ENCODE measurements at places on chromosomes 16 and 17. TPM values are rescaled to one million over a fixed set of nuclear protein-coding genes. Genes with fewer than 3 reads are reported as not detected.

Gene GLIS2
- polyA plus RNA-seq, result 31.1 TPM

Gene KRTAP17-1
- polyA plus RNA-seq, result not detected

Gene DRC7
- polyA plus RNA-seq, result 2.3 TPM

Gene KRT9
- not detected for polyA plus RNA-seq

Gene CLEC18B
- 122 TPM for polyA plus RNA-seq

Gene KRTAP9-8
- not detected for polyA plus RNA-seq

Gene TUBG2
- polyA plus RNA-seq, result 20.7 TPM

DNA sequence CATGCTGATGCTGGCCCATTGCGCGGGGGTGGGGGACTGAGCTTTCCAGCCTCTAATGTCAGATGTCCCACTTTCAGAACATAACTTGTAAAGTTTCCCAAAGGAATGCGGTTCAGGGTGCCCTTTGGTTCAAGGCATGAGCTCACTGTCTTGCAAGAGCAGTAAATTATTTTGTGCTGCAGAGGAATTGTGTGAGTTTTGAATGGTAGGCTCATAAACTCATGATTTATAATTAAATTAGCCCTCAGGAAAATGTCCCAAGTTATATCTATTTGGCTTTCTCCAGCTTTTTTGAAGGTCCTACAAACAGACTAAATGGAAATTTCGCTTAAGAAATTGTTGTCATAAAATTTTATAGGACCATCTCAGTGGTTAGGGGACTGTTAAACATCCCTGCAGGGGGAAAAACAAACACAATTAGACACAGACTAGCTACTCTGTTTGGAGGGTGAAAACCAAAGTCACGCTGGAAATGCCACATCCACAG is 321.8 kb downstream of the HS3ST3B1 start:
- peak; percentile 10 for DNase-seq

DNA sequence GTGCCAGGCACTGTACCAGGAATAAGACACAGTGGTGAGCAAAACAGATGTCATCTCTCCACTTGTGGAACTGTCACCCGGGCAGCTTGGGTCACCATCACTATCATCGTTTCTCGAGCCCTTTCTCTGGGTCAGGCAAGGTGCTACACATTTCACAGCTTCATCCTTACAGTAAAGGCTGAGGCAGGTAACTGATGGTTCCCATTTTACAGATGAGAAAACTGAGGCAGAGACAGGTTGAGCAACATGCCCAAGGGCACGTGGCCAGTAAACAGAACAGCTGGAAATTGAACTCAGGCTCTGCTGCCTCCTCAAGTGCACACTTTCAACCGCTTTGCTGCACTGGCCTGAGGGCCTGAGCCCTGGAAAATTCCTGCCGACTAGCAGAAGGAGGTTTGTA is 294.6 kb downstream of the XYLT1 start:
- no peak for DNase-seq

DNA sequence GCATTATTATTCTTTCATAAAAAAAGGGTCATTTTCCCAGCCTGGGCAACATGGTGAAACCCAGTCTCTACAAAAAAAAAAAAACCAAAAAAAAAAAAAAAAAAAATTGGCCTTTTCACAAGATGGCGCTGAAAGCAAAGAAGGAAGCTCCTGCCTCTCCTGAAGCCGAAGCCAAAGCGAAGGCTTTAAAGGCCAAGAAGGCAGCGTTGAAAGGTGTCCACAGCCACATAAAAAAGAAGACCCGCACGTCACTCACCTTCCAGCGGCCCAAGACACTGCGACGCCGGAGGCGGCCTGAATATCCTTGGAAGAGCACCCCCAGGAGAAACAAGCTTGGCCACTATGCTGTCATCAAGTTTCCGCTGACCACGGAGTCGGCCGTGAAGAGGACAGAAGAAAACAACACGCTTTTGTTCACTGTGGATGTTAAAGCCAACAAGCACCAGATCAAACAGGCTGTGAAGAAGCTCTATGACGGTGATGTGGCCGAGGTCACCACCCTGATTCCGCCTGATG is 4.9 kb upstream of the PGAP6 start:
- DNase-seq, result no peak

DNA sequence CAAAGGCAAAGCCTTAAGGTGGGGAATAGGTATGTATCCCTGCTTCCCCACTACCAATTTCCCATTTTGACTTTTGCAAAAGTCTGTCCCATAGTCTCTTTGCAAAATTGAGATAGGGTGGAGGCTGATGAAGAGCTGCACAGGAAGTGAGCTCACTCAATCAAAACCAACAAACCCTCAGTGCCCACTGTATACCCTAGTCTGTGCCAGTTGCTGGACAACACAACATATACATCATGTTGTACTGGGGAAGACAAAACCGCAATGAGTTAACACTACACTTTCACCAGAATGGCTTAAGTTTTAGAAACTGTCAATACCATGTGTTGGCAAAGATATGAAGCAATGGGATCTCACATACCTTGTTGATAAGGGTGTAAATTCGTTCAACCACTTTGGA is 40.4 kb upstream of the AXIN2 start:
- no peak for DNase-seq

DNA sequence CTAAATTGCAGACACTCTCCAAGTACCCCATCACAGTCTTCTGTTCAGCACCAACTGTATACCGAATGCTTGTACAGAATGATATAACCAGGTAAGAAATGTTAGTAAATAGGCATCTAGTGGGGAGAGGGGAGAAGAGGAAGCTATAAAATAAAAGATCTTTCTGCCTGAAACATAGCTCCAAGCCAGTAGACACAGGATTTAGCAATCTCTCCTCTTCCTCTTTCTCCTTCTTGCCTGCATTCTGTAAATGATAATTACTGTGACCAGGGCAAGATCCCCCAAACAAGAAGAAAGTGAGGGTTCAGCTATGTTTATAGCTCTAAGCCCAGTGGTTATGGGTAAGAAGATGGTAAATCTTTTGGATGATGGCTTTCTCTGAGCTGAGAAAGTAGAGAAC is 17.9 kb downstream of the ACSM3 start:
- DNase-seq, result no peak

- DNase-seq, result no peak
These were observed 5.0 kb upstream of the CACNG5 start for GRCh38 chr17:66829883-66830282.

GRCh38 chr17:78787444-78787843 is 5.4 kb upstream of the CYTH1 start:
- no peak for DNase-seq

DNA sequence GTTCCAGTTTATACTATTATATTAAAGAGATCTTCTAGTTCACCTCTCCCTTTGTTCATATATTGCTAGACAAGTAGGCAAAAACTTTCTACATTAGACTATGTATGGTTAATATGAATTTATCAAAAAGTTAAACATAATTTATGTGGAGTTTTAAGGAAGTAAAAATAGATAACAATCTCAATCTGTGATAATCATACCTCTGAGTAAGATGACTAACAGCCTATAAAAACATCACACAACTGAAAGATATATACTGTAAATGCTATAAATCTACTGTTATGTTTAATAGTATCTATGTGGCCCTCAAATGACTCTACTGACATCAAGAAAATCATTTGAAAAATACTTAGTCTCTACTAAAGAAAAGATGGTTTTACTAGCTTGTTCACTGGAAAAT is 37.1 kb downstream of the AP1G1 start:
- no peak for DNase-seq

- DNase-seq, result no peak
These were observed 55.1 kb downstream of the ZNRF1 start for GRCh38 chr16:75053791-75054555.

- DNase-seq, result no peak
These were observed 622.3 kb downstream of the TMEM114 start for GRCh38 chr16:7967996-7968509.

DNA sequence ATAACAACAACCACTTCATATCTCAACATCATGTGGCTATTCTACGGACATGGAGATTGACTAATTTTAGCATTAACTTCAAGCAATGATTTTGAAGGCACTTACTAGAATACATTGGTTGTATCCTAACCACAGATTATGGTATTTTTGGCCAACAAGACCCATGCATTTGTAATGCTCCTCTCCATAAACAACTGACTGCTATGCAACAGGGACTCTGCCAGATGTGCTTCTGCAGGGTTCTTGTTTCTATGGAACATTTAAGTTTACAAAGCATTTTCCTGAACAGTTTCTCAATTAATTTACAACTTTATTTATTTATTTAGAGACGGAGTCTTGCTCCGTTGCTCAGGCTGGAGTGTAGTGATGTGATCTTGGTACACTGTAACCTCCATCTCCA is 178.0 kb downstream of the PARN start:
- DNase-seq, result no peak

DNA sequence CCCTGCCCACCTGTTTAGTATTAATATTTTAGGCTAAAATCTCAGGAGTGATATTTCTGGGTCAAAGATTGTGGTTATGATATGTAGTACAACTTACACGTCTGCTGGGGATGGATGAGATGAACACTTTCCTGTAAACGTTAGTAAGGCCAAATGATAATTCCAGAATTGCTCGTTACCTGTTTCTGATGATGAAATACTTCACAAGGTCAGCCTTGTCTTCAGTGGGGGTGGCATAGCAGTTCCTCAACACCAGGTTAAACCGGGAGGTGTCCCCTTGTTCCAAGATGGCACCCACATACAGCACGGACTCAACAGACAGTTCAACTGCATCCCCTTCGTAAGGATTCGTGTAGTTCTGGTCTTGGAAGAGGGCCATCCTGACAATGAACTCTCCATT is 9.3 kb downstream of the GP2 start:
- DNase-seq, result no peak

DNA sequence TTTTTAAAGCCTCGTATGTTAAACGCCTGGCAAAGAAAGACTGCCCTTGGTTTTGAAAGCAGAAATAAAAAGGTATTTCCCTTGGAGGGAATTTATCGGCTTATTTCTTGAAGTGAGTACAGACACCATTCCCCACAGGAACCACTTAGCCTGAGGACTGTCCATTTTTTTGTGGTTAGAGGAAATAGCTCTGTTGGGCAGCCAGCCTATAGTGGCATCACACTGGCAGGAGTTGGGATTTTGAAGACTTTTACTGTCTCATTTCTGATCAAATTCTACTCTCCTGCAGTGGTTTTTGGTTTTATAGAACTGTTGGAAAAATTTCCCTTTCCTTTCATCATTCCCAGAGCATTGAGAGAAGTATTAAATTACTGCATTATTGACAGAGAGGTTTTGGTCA is 34.1 kb upstream of the CDC6 start:
- no peak for DNase-seq

- DNase-seq, result no peak
These were observed 7.1 kb downstream of the HSD17B2 start for GRCh38 chr16:82042144-82042543.

DNA sequence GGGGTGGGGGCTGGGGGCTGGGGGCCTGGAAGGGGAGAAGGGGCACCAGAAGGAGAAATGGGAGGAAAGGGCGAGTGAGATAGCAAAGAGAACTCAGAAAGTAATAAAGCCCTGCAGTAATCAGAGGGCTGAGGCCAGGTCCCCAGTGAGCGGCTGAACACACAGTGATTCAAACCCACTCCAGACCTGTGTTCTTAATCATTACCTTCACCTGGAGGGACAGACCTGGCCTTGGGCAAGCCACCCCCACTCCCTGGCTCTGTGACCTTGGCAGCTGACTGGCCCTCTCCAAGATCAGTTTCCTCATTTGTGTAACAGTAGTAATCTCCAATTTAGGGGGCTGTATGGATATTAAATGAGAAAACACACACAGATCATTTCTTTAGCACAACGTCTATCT is 150.4 kb downstream of the WWOX start:
- no peak for DNase-seq

- no peak for DNase-seq
These were observed 7.6 kb downstream of the AIPL1 start for GRCh38 chr17:6427279-6427781.

DNA sequence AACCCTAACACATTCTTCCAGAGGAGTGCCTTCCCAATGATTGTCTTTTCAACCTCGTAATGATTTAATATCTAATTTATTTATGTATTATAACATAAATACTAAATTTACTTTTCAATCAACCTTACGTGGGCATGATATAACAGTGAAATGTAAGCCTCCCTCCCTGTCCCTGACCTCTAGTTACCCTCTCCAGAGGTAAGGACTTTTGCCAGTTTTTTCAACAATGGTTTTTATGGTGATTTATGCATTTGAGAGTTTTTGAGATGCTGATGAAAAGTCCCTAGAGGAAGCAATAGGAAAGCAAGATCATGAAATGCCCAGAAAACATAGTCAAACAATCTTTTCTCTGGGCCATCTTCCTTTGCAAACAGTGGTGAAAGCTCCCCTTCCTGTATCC is 35.2 kb upstream of the PLLP start:
- no peak for DNase-seq

DNA sequence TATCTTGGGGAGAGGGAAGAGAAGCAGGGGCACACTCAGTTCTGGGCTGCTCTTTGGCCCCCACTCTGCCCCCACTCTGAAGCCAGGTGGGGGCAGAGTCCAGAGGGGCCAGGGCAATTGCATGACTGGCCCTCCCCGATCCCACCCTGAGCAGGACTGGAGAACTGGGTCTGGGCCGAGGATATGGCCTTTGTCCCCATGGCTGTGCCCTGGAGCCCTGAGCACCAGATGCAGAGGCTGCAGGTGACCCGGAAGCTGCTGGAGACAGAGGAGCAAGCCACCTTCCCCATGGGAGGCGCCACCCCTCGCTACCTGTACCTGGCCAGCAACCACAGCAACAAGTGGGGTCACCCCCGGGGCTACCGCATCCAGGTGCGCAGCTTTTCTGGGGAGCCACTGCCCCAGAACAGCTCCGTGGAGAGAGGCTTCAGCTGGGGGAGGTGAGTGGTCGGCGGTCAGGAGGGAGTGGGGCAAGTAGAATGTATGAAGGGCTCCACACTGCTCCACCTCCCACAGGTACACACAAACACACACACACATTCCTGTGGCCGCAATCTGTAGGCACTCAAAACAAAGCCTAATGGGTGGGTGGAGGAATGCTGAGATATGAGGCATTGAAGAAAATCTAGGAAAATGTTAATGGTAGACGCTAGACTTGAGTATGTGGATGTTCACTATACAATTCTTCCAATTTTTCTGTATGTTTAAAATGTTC is 21.4 kb downstream of the AOC3 start:
- no peak for DNase-seq

DNA sequence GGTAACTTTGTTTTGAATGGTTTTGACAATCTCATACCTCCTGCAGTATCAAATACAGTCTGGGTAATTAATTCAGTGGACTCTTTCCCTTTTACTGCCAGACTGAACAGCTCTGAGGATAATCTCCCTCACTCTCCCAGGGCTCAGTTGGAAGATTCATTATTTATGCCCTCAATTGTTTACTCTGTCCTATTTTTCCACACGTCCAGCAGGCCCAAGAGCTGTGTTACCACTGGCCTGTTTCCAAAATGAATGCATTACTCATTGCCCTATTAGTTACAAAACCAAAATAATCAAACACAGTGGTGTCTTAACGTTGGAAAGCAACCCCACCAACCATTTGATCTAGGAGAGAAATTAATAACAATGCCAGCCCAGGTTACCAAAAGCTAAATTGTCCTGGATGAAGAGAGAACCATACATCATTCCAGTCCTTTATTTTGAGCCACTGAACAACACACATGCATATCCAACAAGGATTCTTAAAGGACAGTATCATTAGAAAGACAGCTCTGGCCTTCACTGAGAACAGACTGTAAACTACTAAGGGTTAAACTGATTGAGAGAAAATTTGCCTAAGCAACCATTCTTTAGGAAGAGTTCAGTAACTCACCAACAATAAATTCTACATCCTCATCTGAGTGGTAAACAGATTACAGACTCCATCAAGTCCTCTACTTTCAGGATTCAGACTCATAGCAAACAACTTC is 34.5 kb downstream of the FAM222B start:
- no peak for DNase-seq

All from right renal cortex interstitium (tissue), 3 donors.